Caco-2 (cell line): ENCODE measurements at places on chromosomes 6 and 20. TPM values are rescaled to one million over a fixed set of nuclear protein-coding genes. Genes with fewer than 3 reads are reported as not detected.

LYRM4 gene
- total RNA-seq: 52.8 and 56.3 TPM in 2 replicates

DNA sequence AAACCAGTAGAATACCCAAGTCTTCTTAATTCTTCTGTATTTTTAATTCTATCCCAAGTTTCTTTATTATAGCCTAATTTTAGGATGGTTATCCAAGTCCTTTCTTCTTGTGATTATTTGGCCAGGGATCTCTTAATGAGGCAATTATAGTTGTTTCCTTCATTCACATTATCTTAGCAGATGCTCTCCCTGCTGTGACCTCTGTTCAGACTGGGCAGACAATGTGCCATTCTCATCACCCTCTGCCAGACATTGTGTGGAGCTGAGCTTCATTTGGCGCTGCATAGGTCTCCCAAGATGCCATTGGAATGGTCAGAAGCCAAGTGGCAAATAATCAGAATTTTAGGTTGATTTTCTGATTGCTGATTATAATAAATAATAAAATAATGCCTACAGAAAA is 79.4 kb downstream of the LIN28B start:
- no peak for DNase-seq
- H3K4me3 ChIP-seq: no peak overlapping the region
- H3K4me1 ChIP-seq: peaks cover 5% of the 10 kb centered on the region; the same call in 1 of the 2 replicates
- H3K27ac ChIP-seq: no peak overlapping the region

GRCh38 chr6:75906871-75907270 is 157.8 kb downstream of the MYO6 start:
- no peaks in the 10 kb centered on the region for H3K27me3 ChIP-seq
- no peaks in the 10 kb centered on the region for H3K36me3 ChIP-seq
- no peak for DNase-seq
- no peak overlapping the region for H3K27ac ChIP-seq

FRK gene
- total RNA-seq: 7.3 and 8.4 TPM in 2 replicates

TFAP2B gene
- not detected in 2 replicates for total RNA-seq

- no peak overlapping the region for H3K4me3 ChIP-seq
- DNase-seq: peak; percentile 45
- no peaks in the 10 kb centered on the region for H3K36me3 ChIP-seq
- peaks cover 19% of the 10 kb centered on the region for H3K4me1 ChIP-seq
- no peaks in the 10 kb centered on the region for H3K27me3 ChIP-seq
- H3K27ac ChIP-seq: no peak overlapping the region
Observed at GRCh38 chr20:38181207-38181801, 16.2 kb upstream of the TGM2 start.

TMEM151B gene
- not detected in 2 replicates for total RNA-seq

BFSP1 gene
- total RNA-seq: 20.4 and 22.7 TPM in 2 replicates

- H3K4me1 ChIP-seq: peaks cover 6% of the 10 kb centered on the region
- no peak for DNase-seq
- no peak overlapping the region for H3K27ac ChIP-seq
- no peaks in the 10 kb centered on the region; the same call in 1 of the 2 replicates for H3K36me3 ChIP-seq
- H3K27me3 ChIP-seq: no peaks in the 10 kb centered on the region
Observed at GRCh38 chr20:51598556-51598955, 56.0 kb upstream of the NFATC2 start.

DNA sequence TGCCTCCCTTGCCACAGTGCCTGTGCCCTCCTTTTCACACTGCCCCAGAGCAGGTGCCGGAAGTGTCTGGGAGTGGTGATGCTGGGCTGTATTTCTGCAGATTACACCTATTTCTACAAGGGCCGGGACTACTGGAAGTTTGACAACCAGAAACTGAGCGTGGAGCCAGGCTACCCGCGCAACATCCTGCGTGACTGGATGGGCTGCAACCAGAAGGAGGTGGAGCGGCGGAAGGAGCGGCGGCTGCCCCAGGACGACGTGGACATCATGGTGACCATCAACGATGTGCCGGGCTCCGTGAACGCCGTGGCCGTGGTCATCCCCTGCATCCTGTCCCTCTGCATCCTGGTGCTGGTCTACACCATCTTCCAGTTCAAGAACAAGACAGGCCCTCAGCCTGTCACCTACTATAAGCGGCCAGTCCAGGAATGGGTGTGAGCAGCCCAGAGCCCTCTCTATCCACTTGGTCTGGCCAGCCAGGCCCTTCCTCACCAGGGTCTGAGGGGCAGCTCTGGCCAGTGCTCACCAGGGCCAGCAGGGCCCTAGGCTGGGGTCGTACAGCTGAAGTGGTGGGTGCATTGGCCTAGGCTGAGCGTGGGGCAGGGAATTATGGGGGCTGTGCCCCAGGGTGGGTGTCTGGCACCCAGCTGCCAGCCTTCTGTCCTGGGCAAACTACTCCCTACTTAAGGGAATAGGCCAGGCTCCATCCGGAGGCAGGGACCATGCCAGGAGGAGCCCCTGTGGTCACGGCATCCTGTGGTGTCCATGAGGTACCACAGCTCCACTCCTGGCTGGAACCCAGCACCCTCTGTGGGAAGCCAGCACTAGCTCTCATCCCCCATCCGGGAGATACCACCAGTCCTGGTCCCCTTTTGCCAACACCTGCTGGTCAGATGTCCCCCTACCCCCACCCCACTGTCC is 3.5 kb downstream of the MMP24OS start:
- H3K4me3 ChIP-seq: no peak overlapping the region
- peaks cover 4% of the 10 kb centered on the region; the same call in 1 of the 2 replicates for H3K4me1 ChIP-seq
- no peaks in the 10 kb centered on the region for H3K27me3 ChIP-seq
- no peak for DNase-seq
- H3K36me3 ChIP-seq: peaks cover 2% of the 10 kb centered on the region
